Fibroblast of mammary gland (primary cell): ENCODE measurements at places on chromosomes 3 and 15.
A peak's percentile ranks its signal among the peaks of the same experiment; 100 is the strongest.

GRCh38 chr15:55681631-55682030 is 61.3 kb downstream of the PRTG start:
- no peak for DNase-seq

DNA sequence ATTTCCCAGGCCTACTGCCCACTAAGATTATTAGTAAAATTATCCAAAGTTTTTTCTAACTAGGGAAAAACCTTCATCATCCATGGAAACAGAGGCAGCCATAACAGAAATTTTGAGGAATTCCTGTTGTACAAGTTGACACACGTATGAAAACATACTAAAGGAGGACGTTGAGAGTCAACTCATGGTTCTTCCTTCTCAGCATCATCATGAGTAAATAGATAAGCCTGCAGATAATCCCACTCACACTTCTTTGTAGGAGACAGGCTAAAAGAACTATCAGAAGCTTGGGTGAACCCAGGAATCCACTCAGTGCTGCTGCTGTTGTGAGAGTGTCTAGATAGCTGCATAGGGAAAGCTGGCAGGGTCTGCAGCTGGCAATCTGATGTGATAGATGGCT is 694.8 kb upstream of the NR2F2 start:
- no peak for DNase-seq

- DNase-seq: peak; percentile 16
Measured at GRCh38 chr3:45437383-45437782, 49.0 kb downstream of the LARS2 start.

- DNase-seq: peak; percentile 95
Measured at GRCh38 chr15:33126559-33127290, 67.8 kb downstream of the FMN1 start.

DNA sequence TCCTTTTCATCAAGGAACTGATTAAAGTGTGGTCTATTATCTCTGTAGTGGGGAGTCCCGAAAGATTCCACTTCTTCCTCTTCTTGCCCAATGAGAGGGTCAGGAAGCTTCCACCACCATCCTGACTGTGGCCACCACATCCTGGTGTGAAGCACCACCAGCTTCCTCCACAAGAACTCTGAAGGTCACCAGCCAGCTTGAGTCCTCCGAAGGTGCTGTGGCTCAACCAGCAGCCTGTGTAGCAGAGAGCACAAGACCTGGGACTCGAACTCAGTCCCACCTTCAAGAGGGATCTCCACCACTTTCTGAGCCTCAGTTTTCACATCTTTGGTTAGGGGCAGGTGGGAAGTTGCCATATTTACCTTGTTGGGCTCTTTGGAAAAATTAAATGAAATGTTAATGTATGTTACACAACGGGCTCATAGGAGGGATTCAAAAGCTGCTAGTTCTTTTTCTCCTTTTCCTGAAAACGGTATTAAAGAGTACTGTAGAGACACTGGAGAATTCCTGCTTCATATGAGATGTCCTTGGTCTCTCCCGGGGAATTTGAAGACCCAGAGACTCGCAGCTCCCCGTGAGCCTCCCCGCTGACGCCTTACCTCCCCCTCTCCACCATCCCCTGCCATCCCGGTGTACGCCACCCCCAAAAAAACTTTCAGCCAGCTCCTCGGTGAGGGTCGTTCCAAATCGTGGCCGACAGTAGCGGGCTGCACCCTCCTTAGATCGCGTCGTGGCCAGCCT is 816 bp upstream of the ACAN start:
- DNase-seq: no peak

- DNase-seq: no peak
Measured at GRCh38 chr15:31226021-31226420, 100.6 kb upstream of the KLF13 start.

DNA sequence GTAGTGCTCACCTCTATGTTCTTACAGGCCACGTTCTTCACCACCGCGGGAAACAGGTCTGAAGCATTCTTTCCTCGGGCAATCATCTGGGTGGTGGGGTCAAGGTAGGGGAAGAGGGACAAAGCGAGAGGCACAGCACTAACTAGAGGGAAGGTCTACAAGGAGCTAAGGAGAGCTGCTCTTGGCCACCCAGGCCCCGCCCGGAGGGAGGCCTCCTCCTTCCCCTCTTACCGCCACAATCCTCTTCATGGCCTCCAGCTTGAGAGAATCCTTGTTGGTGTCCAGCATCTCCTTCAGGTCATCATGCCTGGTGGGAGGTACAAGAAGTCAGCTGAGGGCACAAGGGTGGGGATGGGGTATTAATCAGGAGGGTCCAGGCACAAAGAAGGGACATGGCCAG is 20.5 kb downstream of the AP3B2 start:
- DNase-seq: no peak

- no peak for DNase-seq
Measured at GRCh38 chr15:36882487-36883131, 217.7 kb downstream of the MEIS2 start.

- peak; percentile 38 for DNase-seq
Measured at GRCh38 chr15:45333550-45333949, 44.8 kb downstream of the GATM start.

DNA sequence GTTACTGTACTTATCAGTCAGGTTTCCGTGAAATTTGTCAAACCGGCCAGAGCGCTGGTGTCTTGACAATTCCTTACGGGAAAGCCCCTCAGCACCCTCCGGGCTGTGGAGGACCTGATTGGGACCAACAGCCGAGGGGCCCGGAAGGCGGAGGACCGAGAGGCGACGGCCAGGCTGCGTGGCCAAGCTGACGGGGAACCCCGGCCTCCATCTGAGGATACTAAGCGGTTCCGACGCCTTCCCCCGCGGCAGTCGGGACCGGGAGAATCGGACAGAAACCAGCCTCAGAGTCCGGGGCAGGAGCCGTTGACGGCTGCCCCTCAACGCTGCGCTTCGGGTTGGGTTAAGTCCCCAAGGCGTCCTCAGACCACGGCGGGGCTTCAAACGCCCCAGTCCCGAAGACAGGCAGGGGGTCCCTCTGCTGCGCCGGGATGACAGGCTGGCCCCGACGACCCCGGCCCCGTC is 499 bp downstream of the ALDH1A2 start:
- DNase-seq: no peak

DNA sequence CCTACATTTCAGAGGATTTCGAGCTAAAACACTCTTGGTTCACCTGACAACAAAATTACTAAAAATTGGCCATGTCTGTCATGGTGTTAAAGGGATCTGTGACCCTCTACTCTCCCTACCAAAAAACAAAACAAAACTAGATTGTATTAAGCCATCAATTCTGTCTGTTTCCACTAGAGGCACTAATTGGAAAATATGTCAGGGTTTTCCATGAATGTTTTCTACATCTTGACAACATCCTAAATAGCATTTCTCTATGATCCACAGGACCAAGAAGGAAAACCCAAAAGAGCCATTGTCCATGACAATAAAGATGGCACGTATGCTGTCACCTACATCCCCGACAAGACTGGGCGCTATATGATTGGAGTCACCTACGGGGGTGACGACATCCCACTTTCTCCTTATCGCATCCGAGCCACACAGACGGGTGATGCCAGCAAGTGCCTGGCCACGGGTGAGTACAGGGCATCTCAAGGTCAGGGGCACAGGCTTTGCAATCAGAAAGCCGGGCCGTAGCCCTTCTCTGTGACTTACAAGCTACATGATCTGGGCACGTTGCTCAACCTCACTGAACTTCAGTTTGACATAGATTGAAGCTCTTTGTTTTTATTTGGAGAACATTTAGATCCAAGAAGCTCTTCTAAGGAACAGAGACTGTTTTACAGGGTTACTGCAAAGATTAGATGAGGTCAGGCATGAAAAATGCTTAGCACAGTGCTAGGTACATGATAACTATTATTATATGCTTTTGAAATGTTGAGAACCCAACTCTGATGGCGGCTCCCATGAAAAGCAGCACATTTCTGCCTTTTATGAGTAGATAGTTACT is 74.8 kb downstream of the DNASE1L3 start:
- DNase-seq: peak; percentile 11

GRCh38 chr3:135558906-135559305 is 406.6 kb upstream of the PPP2R3A start:
- peak; percentile 12 for DNase-seq

GRCh38 chr3:134472831-134473230 is 13.0 kb downstream of the ANAPC13 start:
- no peak for DNase-seq
